ENCODE measurements at places on chromosomes 5 and 9.
A peak's percentile ranks its signal among the peaks of the same experiment; 100 is the strongest.

GRCh38 chr9:13863112-13863511, 450.8 kb downstream of the NFIB start:
- no peak for DNase-seq

GRCh38 chr9:12997009-12997408, 222.2 kb downstream of the LURAP1L start:
- no peak for DNase-seq

DNA sequence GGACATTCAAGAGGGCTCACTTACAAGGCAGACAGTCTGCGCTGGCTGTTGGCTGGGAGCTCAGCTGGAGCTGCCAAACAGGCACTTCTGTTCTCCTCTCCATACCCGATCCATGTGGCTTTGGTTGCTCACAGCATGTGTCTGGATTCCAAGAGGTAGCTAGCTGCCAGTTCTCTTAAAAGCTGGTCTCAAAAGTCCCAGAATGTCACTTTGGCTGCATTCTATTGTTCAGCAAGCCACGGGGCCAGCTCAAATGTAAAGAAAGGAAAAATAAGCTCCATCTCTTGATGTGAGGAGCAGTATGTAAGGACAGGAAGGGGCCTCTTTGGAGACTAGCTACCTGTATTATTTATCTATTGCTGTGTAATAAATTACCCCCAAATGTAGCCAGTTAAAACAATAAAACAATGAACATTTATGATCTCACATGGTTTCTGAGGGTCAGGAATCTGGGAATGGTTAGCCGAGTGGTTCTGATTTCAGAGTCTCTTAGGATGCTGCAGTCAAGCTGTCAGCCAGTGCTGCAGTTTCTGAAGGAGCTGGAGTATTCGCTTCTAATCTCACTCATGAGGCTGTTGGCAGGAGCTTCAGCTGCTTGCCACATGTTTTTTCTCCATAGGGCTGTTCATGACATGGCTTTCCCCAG, 112.7 kb upstream of the CLINT1 start:
- no peak for DNase-seq

GRCh38 chr5:135478938-135479337, 26.8 kb upstream of the TIFAB start:
- no peak for DNase-seq

DNA sequence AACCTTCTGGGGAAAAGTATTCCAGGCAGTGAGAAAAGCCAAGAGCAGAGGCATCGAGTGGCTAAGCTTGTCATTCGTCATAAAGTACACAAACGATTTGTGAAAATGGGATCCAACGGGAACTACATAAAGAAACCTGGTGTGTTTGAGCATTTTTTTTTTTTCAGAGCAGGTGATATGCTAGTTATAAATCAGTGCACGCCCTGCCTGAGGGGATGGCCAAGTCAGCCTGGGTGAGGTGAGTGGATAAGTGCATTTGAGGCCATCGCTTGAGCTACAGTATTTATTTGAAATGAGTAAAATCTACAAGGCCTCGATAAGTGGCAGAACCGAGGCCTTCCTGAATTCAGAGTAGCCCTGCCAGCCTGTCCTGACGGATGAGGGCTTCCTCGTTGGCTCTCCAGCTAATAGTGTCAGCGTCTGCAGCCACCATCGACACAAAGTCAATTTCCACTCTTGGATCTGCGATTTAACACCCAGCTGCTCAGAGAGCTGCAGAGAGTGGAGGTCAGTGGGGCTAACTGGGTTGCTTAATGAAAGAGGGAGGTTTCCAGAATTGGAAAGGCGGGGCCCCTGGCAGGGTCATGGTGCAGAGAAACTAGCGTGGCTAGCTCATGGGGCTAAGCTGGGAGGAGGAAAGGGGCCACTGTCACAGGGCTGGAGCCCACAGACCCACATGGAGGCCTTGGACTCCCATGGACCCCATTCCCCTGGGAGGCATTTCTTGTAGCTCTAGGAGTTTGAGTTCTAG, 27.3 kb downstream of the PPARGC1B start:
- peak; percentile 40 for DNase-seq
